ENCODE measurements at places on chromosomes 12 and 14. TPM values are rescaled to one million over a fixed set of nuclear protein-coding genes. Genes with fewer than 3 reads are reported as not detected.

The PCNX4 gene
- total RNA-seq: 45.4 TPM

DNA sequence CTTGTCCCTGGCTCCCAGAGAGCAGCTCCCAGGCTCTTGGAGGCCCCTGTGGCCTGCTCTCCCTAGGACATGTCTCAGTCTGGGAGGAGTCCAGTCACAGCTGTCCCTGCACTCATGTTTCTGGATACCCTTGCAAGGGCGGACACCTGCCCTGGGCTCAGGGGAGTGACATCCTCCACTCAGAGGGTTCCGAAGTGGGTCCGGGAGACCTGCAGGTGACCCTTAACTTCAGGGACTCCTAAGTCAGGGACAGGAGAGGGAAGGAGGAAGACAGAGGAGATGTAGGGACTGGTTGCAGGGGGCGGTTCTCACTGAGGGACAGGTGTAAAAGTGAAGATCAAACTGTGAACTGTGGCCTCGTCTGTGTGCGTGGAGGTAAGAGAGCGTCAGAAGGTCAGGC, 37.6 kb downstream of the CACNA2D4 start:
- DNase-seq: no peak

- no peak for DNase-seq
Observed at GRCh38 chr12:108196319-108196718, 67.2 kb downstream of the WSCD2 start.

DNA sequence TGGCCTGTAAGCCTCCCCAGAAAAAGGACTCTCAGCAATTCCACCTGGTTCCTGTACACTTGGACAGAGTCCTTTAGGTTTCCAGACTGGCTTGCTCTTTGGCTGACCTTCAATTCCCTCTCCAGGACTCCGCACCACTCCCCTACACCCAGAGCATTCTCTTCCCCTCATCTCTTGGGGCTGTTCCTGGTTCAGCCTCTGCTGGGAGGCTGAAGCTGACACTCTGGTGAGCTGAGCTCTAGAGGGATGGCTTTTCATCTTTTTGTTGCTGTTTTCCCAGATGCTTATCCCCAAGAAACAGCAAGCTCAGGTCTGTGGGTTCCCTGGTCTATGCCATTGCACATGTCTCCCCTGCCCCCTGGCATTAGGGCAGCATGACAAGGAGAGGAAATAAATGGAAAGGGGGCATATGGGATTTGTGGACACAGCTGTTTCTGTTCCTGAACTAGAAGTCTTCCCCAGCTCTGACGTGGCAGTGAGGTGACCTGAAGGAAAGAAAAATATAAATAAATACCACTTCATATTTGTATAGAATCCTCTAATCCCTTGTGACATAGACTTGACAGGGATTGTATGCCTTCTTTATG, 1.3 kb downstream of the RNASE7 start:
- no peak for DNase-seq

- no peak for DNase-seq
Observed at GRCh38 chr14:93234798-93235197, 27.7 kb downstream of the UBR7 start.

DNA sequence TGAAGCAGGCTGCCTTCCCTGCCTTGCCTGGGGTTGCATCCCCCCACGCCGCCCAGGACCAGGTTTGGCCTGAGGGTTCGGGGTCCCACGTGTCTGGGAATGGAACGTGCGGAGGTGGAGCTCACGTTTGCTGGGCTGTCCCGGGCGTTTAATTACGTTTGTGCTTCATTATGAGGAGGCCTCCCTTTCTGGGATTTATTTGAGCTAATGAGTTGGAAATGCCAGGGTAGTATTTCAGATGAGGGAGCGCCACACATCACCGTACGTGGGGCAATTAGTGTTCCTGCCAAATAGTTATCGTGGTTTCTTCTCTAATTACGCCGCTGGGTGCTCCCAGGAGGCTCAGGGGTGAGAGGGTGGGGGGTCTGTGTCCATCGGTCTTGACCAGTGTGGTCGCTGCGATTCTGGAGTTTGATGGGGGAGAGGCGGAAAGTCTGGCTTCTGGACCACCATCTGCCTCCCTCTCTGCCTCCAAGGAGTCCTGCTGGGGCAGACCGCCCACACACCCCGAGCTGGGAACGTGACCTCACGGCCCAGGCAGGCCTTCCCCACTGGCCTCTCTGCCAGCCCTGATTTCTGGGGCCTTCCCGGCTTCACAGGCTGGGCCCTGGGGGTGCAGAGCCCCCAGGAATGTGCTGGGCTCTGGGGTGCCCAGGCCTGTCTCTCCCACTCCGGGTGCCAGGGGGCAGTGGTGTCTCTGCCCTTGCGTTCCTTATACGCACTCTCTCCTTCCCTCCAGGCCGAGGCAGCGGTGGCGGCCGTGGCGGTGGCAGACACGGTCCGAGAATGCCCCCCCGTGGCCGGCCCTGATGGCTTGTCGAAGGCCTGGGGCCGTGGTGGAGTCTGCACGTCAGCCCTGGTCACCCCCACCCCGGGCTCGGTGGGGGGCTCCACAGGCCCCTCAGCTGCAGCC, 18.9 kb downstream of the KIF26A start:
- no peak for DNase-seq

DNA sequence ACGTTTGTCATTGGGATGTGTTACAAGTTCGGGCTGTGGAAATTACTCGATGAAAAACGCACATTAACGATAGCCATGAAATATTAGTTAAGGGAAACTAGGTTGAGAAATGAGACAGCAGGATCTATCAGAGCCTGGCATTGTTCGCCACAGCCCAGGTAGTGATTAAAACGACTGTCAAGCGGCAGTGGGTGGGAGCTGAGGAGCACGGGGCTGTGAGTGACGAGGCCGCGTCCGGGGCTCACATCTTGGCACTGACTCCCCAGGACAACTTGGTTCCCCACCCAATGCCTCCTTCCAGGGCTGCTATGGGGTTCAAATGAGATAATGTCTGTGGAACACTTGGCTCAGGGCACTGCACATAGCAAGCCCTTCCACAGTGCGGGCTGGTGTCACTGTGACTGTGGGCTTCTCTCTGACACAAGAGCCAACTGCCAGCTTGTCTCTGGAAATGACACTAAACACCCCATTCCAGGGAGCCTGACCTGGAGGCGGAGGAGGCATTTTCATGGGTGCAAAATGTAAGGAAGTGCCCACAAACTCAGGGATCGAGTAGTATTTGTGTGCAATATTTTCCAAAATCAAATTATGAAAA, 19.3 kb downstream of the MMAB start:
- DNase-seq: no peak

DNA sequence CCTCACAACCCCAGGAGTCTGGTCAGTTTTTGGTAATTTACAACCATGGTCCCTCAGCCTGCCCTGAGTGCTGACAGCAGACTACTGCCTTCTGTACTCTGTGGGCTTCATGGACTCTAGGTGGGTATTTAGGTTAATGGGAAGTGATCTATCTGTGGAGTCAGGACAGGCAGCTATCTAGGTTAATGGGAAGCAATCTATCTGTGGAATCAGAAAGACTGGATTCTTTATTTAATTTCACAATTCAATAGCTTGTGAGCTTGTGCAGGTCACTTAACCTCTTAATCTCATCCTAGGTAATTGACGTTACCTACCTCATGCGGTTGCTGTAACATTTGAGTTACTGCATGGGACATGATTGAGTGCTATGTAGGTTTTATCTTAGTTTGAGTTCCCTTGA, 777.5 kb downstream of the NRXN3 start:
- DNase-seq: no peak

The CLEC12A gene
- total RNA-seq: 0.16 TPM

GRCh38 chr12:90290980-90291975, 582.6 kb upstream of the ATP2B1 start:
- no peak for DNase-seq

DNA sequence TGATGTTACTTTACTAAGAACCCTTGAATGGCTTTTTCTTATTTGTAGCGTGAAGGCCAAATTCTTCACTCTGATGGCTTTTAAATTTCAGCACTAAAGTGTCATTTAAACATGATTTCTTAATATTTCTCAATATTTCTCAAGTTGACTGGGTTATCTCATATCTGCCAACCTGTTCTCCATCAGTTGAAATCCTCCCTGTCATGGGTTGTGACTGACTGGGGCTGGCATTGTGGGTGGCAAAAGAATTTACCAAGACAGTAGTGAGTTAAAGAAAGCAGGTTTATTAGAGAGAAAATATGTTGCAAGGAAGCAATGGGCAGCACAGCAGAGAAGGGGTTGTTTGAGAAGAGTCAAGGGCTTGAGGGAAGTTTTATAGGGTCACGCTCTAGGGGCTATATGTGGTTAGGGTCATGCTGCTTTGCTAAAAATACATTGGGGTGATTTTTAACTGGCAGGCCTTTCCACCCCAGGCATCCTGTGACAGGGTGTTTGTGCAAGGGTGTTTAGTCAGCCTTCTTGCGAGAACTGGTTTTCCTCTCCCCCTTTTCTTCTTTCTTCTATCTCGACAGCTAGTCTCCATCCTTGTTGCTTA, 232.8 kb upstream of the SEL1L start:
- DNase-seq: no peak

The BATF gene
- total RNA-seq: 185 TPM

The TAS2R20 gene
- total RNA-seq: 1.3 TPM

The PLEKHG7 gene
- not detected for total RNA-seq

The RCOR1 gene
- 21.3 TPM for total RNA-seq
